ENCODE measurements at places on chromosomes 6 and 20.

GRCh38 chr6:168071620-168072019 lies 7.4 kb downstream of the FRMD1 start:
- no peak for DNase-seq

DNA sequence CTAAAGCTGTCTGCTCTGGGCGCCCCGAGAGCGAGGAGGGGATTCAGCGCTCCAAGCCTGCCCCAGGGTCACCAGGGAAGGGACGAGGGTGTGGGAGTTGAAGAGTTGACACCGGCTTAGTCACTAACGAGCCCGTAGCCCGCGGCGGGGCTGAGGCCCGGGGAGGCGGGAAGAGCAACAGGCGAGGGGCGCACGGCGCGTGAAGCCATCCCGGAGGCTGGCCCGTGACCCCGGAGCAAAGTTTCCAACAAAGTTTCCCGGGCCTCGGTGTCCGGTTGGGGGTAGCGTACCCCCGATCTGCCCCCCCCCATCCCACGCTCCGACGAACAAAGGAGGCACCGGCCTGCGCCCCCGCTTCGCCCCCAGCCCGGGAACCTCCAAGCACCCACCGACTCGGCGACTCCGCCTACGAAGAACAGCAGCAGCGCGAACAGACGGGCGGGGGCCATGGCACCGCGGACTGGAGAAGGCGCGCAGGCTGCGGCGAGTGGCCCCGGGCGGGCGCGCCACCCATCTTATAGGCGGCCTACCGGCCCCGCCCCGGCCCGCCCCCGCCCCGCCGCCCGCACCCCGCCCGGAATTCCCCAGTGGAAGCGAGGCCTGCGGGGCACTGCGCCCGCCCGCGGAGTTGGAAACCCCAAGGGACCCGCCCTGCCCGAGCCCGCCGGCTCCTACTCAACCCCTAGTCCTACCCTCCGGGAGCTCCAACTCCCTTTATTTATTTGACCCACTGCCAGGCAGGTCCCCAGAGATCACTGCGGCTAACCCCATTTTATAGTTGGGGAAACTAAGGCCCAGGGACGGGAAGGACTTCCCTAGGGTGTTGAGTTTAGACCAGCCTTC lies at the start of gene SDC4:
TSS of gene SDC4 (minus strand) at position 489 of the 843 bp plus-strand sequence. CDS start at position 449, 40 bp downstream.
- DNase-seq: peak; percentile 48

DNA sequence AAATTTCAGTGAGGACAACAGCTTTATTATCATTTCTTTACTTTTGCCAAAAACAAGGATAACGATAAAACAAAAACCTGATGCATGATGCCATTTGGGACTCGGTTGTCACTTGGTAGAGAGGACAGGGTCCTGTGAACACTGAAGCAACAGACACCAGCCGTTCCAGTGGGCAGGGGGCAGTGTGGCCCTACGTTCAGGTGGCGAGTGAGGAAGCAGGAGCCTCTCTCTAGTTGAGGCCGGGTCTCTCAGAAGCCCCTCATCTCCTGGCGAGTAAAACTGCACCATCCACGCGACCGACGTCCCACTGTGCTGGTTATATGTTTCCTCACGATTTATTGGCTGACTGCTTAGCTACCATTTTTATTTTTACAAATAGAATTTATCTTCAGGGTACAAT lies 231.6 kb downstream of the THBS2 start:
- no peak for DNase-seq

- DNase-seq: no peak
Observed at GRCh38 chr6:20433929-20434328, 32.2 kb downstream of the E2F3 start.

GRCh38 chr6:138782243-138782642 lies 8.7 kb downstream of the CCDC28A start:
- no peak for DNase-seq

GRCh38 chr20:40680161-40680959 lies 8.7 kb downstream of the MAFB start:
- DNase-seq: no peak

- DNase-seq: no peak
Observed at GRCh38 chr6:15876406-15876805, 213.6 kb upstream of the DTNBP1 start.

- DNase-seq: peak; percentile 45
Observed at GRCh38 chr6:35469751-35470662, 1.8 kb downstream of the RPL10A start.
